ENCODE measurements at places on chromosomes 13 and 19.

GRCh38 chr13:37369616-37370015 is 229.0 kb downstream of the POSTN start:
- DNase-seq: no peak

- no peak for DNase-seq
Observed at GRCh38 chr13:100875392-100876043, 200.9 kb upstream of the TMTC4 start.

DNA sequence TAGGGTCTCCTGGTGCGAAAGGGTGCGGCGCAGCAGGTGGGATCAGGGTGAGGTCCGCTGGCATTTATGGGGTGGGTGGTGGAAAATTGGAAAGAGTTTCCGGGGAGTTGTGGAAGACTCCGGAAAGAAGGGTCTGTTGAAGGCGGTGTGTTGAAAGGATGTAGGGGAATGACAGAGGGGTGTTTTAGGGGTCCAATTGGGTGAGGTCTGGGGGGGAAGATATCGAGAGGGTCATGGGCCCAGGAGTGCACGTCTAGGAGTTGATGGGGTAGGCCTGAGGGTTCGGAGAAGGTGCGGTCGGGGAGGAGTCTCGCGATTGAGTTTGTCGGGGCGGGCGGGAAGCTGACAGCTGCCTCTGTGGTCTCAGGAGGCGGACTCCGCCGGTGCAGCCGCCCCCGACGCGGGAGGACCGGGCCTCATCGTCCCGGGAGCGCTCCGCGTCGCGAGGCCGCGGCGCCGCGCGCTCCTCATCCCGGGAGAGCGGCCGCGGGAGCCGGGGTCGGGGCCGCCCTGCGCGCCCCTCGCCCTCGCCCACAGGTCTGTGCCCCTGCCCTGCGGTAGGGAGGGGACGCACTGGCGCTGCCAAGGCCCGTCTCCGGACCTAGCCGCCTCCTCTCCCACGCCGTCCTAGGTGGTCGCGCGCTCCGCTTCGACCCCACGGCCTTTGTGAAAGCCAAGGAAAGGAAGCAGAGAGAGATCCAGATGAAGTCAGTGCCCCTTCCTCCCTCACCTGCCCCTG is 7.0 kb downstream of the PGLYRP1 start:
- no peak for DNase-seq

- DNase-seq: no peak
Observed at GRCh38 chr19:12991296-12991695, 4.0 kb upstream of the NFIX start.

DNA sequence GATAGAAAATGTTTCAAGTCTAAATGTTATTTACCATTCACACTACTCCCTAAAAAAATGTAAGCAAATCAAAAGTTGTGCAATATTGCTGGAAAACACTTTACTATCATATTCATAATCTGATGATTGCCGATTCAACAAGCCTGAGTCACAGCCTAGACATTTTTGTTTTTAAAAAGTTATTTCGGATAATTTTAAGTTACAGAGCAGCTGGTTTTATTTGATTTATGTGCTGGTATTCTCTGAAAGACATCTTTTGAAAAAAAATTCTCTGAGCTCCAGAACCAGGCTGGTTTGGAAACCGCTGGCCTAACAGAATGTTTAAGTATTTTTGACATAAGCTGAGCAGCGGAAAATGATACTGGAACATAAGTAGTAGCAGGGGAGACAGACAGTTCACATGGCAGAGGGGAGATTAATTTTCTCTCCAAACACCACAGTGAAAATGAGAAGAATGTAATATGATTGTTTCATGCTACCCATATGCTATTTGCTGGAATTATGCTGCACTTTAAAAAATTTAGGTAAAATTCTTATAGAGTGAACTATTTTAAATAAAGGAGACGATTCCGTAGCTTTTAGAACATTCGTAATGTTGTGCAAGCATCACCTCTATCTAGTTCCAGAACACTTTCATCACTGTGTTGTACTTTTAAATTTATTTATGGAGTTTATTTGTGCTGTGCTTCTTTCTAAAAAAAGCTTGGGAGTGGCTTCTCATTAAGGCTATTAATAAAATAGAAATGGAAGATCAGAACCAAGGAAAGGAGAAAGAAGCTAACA is 36.1 kb downstream of the TBC1D4 start:
- no peak for DNase-seq

DNA sequence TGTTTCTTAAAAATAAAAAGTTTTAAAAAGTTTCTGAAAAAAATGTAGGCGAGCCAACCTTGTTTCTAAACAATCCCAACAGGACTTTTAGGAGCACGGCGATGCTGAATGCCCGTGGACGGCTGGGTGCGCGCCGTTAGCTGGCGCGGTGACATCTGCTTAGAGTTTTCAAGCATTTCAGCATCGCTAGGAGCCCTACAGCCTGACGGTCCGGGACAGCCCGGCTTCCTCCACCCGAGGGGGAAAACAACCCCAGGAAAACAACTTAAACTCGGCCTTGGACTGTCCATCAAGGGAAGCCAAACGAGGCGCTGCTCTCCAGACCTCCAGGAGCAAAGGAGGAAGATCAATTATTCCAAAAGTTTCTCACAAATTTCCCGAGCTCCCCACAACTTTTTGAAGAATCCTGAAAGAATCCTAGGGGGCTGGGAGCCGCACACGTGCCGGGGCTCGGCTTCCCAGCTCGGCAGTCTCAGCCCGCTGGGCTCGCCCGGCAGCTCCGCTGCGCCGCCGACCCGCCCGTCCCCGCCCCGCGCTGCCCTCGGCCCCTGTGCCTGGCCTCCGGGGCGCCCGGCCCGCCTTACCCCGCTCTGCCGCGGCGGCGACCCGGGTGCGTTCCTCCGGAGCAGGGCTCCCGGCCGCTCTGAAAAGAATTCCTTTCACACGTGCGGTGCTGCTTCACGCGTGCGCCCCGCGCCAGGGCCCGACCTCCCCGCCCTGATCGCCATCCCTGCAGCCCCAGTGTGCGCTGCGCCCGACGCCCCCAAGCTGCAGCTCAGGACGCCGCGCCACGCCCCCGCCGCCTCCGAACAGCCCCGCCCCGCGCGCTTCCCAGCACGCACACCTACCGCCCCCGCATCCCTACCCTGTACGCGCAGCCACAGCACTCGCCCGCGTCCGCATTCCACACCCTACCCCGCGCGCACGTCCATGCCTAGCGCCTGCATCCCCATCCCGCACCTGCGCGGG is at the start of gene GJA3:
TSS of gene GJA3 (minus strand) at position 747 of the 969 bp plus-strand sequence. CDS start 17,764 bp downstream, outside the sequence.
- DNase-seq: no peak

DNA sequence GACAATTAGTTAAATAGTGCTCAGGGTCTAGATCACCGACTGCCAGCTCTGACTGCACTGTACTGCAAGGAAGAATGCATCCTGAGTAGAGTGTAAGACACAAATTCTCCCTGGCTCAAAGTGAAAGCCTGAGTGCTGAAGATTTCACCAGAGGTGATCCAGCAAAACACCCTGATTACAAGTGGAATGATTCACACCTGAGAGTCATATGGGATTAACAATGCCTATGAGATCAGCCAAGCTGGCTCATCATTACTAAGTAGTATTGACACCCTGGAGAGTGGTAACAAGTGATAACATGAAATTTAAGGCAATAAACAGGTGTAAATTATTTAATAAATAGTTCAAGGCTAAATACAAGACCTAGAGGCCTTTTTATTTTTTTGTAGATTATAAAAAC is 403.8 kb upstream of the PRR20A start:
- no peak for DNase-seq

- DNase-seq: no peak
Observed at GRCh38 chr19:33416307-33417215, 43.1 kb downstream of the CEBPG start.

DNA sequence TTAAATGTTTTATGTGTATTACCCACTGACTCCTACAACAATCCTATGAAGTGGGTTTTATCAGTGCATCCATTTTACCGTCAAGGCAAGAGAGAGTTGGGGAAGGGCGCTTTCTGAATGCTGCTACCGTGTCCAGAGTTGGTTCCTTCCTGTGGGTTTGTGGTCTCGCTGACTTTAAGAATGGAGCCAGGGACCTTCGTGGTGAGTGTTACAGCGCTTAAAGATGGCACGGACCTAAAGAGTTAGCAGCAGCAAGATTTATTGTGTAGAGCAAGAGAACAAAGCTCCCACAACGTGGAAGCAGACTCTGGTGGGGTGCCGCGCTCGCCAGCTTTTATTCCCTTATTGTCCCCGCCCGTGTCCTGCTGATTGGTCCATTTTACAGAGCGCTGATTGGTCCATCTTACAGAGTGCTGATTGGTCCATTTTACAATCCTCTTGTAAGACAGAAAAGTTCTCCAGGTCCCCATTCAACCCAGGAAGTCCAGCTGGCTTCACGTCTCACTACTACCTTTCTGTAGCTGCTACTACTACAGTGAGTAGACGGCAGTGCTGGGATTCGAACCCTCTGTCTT is 6.1 kb downstream of the OSCAR start:
- DNase-seq: no peak

GRCh38 chr13:105272660-105273631 is 1262.5 kb downstream of the EFNB2 start:
- no peak for DNase-seq

DNA sequence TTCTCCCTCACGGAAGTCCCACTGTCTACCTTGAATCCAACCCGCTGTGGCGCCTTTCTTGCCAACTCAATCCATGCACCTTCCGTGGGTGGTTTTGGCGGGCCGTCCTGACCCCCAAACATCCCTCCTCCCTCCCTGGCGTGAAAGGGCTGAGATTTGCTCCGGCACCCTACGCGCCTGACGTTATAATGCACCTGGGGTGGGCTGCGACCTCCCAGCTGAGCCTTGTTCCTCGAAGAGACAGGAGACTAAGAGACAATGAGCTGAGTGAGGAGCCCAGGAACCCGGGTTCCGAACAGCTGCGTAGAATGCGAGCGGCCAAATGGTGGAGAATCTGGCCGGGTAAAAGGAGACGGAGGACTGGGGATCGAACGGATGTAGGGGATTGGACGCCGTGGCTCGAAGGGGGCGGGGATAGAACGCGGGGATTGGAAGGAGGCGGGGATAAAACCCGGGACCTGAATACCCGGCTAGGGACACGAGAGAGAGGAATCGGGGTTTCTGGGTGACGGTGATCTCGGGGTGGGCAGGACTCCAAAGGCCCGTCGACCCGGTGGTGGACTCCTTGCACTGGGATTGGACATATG is at the start of gene CPT1C:
TSS of gene CPT1C (plus strand) at position 461 of the 587 bp plus-strand sequence. CDS start 1,137 bp downstream, outside the sequence.
- DNase-seq: no peak

- DNase-seq: no peak
Observed at GRCh38 chr13:114022876-114023275, 49.0 kb upstream of the C13orf46 start.

- no peak for DNase-seq
Observed at GRCh38 chr13:28541966-28542365, 47.0 kb upstream of the FLT1 start.

- no peak for DNase-seq
Observed at GRCh38 chr19:10719466-10719961, 1.6 kb downstream of the DNM2 start.

- no peak for DNase-seq
Observed at GRCh38 chr19:2423071-2423914, 4.1 kb downstream of the TIMM13 start.

DNA sequence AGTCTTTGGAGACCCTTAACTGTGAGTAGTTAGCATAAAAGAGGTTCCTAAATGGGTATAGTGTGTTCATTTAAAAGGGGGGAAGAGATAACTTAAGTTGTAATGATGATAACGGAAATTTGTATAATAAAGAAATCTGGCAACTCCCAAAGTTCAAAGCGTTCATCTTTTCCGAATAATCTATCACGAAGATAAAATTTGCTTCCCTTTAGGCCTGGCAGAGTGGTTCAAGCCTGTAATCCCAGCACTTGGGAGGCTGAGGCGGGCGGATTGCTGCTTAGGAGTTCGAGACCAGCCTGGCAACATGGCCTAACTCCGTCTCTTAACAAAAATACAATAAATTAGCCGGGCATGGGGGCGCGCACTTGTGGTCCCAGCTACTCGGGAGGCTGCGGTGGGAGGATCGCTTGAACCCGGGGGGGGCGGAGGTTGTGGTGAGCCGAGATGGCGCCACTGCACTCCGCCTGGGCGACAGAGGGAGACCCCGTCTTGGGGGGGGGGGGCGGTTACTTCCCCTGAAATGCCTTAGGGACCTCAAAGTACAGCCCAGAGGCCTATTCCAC is 934 bp downstream of the N4BP2L2 start:
- no peak for DNase-seq

DNA sequence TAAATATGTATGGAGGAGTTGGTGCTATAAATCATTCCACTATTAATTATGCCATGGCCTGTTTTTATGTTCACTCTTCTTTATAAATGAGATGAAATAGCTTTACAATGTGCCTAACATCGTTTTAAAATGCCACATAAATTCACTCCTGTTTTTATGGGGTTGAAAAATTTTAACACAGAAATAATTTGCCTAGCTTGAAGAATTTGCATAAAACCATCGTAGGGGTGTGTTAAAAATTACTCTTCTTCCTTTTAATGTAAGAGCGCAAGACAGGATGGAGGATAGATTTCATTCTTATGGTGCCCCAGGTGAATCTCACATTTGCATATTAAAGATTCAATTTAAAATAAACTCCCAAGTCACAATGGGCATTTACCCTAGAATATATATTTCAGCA is 447.8 kb downstream of the OXGR1 start:
- no peak for DNase-seq

- DNase-seq: no peak
Observed at GRCh38 chr13:67143544-67144115, 86.5 kb downstream of the PCDH9 start.

DNA sequence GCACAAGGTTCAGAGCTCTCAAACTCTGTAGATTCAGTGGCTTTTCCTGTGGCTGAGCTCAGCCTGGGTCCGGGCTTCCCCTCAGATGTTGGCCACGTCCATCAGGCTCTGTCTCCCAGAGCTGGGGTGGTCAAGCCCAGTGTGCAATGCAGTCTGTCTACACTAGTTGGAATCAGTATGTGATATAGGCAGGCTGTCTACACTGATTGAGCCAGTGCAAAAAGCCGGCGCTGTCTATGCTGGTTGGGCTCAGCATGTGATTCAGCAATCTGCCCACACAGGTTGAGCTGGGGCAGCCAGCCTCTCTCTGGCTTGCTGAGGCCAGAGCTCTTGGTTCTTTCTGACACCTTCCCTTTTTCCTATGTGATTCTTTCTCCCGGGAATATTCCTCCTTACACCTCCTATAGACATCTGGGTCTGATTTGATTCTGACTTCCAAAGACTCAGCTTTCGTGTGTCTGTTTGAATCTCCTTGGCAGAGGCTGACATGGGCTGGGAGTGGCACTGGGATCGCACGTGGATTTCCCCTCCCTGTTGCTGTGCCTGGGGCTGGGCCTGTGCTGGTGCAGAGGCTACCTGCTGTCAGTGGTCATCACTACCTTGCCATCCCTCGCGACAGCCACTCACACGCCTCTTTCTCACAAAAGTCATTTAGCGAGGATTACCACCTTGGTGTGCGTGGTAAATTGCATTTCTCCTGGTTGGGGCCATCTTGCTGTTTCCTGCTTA is 9.3 kb downstream of the CHST8 start:
- no peak for DNase-seq
